ENCODE measurements at places on chromosomes 11 and 22. TPM values are rescaled to one million over a fixed set of nuclear protein-coding genes. Genes with fewer than 3 reads are reported as not detected.

The LIF gene
- 200 TPM for total RNA-seq

The RAC2 gene
- total RNA-seq, result 16.2 TPM

The OR5B21 gene
- not detected for total RNA-seq

The C2CD2L gene
- total RNA-seq, result 5.5 TPM

The LDLRAD3 gene
- 3.3 TPM for total RNA-seq

The FSHB gene
- not detected for total RNA-seq

The GDPD4 gene
- 0.69 TPM for total RNA-seq

The PAK1 gene
- total RNA-seq, result 18.4 TPM

The ENTHD1 gene
- not detected for total RNA-seq

The EPS8L2 gene
- total RNA-seq, result 31.3 TPM

The NECTIN1 gene
- total RNA-seq, result 1.5 TPM
